ENCODE measurements at places on chromosomes 1 and 21.

DNA sequence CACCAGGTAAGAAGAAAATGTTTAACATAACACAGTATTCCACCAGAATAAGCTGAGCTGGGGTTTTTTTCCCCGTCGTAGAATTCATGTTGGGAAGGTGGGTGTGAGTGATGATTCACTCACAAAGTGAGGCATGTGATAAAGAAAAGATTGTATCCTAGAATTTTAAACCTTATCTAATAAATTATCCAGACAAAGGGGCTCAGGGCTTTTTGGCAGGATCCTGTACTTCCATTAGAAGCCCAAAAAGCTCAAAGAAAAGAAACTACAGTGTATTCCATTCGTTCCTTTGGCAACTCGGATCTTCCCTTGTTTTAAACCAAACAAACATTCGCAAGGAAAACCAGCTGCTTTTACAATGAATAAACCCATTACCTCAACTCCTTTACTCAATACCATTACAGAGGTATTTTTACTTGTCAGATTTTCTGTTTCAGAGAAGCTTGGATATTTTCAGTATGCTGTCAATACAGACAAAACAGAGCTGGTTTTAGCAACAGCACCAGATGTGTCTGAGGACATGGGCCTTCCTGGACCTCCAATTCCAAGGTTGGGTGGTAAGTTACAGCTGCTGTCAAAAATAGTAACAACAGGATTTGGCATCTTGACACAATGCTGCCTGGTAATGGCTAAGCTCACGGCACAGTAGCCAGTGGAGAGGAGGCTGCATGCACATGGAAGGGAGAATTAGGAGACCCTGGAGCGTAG is 159.9 kb upstream of the RUNX1 start:
- no peak for DNase-seq

DNA sequence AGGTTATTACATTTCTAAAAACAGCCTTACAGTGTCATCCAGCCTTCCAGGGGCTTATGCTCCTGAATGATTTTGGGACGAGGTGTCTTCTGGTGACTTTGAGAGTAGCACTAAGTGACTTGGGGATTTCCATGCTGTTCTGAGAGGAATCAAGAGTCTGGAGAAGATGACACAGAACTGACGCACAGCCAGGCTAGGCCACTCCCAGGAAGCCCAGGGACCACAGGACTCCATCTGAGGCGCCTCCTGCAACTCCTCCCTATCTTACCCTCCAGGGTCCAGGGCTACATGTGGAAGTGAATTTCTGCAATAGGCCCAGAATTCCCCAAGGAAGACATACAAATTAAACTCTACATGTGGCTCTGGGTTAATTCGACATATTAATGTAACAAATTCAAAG is 92.5 kb downstream of the SLC25A24 start:
- DNase-seq: no peak

DNA sequence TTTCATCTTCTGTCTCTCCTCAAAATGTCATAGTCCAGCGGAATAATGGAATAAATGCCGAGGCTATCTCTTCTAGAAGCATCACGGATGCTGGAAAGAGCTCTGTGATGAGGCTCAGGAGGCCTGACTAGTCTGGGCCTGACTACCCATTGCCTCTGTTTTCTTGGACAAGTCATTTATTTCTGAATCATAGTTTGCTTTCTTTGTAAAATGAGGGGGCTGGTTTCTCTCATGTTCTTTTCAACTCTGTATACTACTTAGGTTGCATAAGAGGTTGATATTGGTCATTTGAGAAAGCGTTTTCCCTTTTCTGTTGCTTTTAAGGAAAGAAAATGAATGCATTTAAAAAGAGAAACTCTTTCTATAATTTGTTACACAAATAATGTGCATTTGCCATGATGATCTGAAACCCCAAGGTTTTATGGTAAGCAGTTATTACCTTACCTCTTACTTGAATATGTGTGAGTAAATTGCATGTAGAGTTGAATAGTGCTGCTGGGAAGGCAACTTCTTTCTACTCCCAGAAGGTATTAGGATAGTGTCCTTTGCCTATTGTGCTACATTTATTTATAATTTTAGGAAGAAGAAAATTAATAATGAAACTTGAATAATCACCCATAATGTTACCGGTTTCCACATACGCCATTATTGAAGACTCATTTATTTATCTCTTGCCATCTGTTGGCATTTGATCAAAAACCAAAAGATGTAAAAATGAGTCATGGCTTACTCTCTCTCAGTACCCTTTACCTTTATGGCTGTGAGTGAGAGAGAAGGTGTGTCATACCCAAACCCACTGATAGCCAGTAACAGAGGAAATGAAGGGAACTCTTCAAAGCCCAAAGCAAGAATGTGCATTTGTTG is 179.1 kb downstream of the FASLG start:
- DNase-seq: peak; percentile 78

DNA sequence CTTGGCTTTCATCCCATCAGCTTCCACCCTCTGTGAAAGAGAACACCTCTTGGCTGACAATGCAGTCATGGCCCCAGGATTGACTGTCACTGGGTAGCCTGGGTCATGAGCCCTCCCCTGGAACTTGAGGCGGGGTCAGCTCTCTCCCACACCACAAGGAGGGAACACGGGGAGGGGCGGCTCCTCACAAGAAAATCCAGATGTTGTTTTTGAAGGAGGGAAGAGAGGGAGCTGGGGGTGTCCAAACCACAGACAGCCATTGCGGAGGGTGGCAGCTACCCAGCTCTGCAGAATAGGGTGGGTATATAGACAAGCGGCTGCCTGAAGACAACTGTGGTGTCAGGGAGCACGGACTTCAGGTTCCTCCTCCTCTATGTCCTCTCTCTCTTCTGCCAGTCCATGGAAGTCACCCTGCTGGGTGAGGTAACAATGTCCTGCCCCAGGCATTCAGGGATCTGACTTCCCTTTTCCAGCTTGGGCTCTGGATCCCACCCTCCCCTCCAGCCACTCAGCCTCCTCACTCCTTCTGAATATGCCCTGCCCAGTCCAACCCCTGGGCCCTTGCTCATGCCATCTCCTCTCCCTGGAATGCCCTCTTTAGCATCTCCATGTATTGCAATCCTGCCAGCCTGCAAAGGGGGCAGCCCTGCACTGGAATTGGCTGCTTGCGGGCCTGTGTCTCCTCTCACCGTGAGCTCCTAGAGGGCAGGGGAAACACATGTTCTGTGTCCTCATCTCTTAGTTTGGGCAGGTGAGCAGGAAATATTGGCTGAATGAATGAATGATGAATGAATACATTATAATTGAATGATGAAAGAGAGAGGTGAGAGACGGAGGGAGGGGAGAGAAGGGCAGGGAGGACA is 60.9 kb upstream of the RUNX3 start:
- DNase-seq: no peak

DNA sequence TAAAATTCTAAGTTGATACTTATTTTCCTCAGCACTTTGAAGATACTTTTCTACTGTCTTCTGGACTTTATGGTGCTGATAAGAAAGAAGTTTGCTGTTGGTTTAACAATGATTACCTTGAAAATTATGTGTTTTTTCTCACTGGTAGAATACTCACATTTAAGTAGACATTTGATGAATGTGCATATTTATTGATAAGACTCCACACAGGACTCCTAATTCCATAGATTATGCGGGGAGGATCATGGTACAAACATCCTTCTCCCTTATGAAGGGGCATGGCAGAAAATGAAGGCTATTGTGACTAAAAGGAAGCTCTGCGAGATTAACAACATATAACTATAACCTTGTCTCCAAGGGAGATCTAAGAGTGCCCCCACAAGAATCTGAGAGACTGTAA is 28.5 kb upstream of the ALDH9A1 start:
- DNase-seq: no peak

- no peak for DNase-seq
These were observed 192.0 kb downstream of the DHRS3 start for GRCh38 chr1:12426030-12426429.

DNA sequence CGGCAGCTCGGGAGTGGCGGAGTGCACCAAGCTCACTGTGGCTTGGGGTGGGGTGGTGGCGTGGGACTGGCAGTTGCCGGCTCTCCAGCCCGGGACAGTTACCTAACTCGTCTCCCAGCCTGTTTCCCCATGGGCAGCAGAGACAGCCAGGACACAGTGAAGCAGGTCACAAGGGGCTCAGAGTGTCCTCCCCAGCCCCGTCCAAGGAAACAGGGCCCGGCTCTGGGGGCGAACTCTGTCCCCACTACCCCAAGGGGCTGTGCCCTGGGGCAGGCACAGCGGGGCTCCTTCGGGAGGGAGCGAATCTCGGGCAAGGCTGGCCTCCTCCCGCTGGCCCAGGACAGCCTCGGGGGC is 759 bp downstream of the GPR157 start:
- no peak for DNase-seq

DNA sequence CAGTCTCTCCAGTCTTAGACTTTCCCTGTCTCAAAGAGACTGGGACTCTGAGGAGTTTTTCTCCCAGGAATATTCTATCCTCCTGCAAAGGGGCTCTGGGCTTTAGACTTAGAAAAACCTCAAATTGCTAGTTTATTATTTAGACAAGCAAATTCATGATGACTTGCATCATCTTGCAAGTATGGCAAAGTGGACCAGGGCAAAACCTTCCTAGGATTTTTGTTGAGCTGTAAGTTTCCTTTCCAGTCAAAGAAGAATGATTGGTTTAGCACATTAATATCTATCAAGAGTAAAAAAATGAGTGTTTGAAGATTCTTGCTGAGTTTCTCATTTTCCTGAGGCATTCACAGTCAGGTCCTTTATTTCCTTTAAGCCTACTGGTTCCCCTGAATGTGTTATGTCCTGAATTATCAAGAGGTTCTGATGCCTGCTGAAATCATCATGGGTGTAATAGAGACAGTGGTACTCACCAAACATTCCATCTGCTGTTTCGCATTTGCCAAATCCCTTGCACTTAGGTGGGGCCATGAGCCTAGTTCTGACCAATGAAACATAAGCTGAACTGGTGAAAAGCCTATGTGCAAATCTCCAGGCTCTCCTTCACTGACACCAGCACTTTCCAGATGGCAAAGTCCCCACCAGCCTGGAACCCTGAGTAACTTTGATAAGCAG is 25.2 kb upstream of the SPAG17 start:
- no peak for DNase-seq

DNA sequence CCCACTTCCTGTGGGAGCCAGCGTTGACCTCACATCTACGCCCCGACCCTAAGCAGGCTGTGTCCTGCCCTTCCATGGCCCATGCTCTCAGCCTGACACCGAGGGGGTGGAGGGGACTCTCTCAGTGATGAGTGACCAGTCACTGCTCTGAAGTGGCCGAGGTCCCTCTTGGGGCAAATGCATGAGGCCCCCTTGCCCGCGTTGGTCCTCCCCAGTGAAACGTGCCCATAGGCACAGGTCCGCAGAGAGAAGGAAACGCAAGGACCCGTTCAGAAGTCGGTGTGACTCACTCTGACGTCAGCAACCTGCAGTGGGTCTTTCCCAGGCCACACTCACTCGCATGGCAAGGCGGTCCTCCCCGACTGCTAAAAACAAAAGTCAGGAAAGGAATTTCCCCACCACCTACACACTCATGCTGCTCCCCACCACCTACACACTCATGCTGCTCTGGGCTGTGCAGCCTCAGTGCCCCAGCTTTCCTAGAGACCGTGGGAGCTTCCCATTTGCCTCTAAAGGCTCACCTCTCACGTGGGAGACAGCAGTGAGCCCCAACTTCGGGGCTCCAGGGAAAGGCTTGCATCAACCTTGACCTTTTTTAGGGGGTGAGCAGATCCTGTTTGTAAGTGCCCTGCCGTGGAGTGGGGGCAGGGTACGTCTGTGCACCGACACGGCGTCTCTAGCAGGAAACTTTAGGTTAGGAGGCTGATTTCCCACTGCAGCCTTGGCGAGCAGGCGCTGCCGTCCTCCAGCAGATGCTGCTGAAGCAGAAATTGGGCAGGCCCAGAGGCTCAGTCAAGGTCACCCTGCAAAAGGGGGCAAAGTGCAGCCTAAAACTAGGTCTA is 11.4 kb downstream of the UBASH3A start:
- no peak for DNase-seq

GRCh38 chr1:62092110-62092509 is 102.5 kb upstream of the L1TD1 start:
- no peak for DNase-seq

GRCh38 chr1:232533328-232533727 is 96.6 kb downstream of the SIPA1L2 start:
- DNase-seq: no peak

DNA sequence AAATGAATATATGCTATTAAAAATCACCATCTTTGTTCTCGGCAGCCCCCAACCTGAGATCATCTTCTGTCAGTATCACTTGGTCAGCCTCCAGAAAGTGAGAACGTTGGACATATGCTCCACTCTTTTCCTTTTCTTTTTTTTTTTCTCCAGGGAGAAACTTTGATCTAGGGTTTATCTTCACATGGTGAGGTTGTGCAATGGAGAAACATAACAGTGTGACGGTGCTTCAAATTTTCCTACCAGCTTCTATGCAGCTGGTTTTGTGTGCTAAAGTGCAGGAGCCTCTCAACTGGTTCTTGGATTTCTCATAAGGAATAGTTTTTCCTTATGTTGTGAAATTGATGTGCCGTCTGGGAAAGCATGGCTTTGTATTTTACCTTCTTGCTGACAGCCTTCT is 1202.9 kb downstream of the NCAM2 start:
- DNase-seq: no peak

- DNase-seq: no peak
These were observed at the start of gene SAMSN1 for GRCh38 chr21:14545906-14546480. Gene SAMSN1 (minus strand): TSS chr21:14546315. CDS start chr21:14546261, 54 bp downstream.

All from LoVo (cell line).